Stimulated activated CD4-positive, alpha-beta T cell treated with anti-CD3 and anti-CD28 coated beads, Interleukin-4, amount 100 ng/mL, for 1 hour (primary cell): ENCODE measurements at places on chromosomes 11 and 22.

DNA sequence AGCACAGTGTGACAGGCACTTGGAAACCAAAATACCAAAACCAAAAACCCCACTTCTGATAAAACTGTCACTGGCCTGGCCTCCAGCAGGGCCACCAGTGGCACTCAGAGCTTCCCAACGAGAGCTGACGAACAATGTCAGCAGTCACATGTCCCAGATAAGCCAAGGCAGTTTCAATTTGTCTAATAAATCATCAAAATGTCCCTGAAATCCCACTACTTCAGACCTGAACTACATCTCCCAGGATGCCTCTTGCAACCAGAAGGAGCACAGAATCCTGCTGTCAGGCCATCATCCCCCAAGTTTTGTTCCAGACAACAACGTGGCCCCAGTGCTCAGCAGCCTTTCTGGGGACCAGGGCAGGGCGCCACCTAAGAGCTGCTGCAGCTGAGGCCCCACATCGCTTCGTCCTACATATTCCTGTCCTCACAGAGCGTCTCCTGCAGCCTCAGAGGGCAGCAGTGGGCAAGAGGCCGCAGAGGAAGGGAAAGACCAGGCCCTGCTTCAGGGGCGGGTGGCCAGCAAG, 25.1 kb downstream of the LRFN4 start:
- no peak for DNase-seq

- DNase-seq, result no peak
These were observed 27.8 kb upstream of the ROBO3 start for GRCh38 chr11:124837491-124837856.

GRCh38 chr22:50057278-50058060, 629 bp downstream of the TTLL8 start:
- no peak for DNase-seq

DNA sequence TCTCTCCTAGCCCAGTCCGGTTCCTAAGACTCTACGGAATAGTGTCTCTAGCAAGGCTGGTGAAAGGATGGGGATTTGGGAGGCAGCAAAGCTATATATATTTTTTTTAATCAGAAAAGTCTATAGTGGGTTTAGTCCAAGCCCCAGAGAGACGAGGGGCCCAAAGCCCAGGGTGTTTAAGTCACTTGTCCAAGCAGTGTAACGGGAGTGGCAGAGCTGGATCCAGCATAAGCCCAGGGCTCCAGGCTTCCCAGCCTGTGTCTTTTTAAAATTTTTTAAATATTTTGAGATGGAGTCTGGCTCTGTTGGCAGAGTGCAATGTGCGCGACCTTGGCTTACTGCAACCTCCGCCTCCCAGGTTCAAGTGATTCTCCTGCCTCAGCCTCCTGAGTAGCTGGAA, 6.8 kb downstream of the GRIK4 start:
- no peak for DNase-seq

GRCh38 chr11:86990031-86990430, 34.8 kb upstream of the FZD4 start:
- DNase-seq, result no peak

GRCh38 chr11:73950869-73951710, at the start of gene DNAJB13:
DNAJB13 (plus strand) TSS chr11:73951026; CDS start chr11:73951070, 44 bp downstream.
- no peak for DNase-seq
